ENCODE measurements at places on chromosomes 3 and 15.

DNA sequence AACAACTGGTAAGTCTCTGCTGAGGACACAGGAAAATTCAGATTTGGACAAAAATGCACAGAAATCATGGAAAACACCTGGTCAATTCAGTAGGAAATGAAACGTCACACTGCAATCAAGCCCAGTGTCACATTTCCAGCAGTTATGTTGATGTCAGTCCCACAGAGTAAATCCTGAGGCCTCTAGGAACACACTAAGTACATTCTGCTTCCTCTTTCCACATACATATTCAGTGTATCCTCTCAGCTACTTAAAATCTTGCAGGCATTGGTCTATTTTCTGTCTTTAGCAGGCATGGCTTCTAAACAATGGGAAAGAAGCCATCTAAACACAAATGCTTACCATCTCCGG lies 207.8 kb downstream of the PLCL2 start:
- no peak for DNase-seq

DNA sequence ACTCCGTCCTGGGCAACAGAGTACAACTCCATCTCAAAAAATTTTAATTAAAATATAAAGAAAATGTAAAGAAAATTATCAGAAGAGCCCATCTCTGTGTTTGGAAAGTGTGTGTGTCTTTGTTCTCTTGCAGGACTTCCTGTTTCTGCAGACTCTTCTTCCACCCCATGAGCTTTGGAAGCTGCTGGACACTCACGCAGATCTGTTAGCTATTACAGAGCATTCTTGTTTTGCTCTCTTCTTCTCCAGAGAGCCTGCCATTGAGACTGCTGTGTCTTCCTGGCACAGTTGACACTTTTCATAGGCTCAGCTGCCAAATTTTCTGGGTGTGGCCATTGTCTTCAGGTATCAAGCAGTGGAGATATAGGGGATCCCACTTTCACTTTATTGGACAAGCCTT lies 6.0 kb upstream of the CCR8 start:
- DNase-seq = no peak

GRCh38 chr3:13042127-13042701 lies 31.0 kb downstream of the IQSEC1 start:
- DNase-seq = no peak

- no peak for DNase-seq
Observed at GRCh38 chr3:106588739-106589138, 719.9 kb upstream of the CBLB start.

GRCh38 chr3:10404377-10404776 lies 83.5 kb upstream of the SEC13 start:
- DNase-seq = no peak

DNA sequence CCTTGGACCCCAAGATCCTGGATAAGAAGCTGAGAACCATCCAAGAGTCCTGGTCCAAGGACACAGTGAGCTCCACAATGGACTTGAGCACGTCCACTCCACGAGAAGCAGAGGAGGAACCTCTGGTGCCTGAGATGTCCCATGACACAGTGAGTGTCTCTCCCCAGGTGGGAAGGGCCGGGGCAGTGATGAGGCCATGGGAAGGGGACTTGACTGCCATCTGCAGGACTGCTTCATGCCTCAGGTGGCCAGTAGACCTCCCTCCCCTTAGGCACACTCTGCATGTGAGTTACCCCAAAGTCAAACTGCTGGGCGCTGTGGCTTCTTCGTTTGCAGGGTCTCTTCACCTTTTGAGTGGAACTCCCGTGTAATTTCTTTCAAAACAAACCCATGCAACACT lies 59.7 kb downstream of the CCDC33 start:
- DNase-seq = no peak

DNA sequence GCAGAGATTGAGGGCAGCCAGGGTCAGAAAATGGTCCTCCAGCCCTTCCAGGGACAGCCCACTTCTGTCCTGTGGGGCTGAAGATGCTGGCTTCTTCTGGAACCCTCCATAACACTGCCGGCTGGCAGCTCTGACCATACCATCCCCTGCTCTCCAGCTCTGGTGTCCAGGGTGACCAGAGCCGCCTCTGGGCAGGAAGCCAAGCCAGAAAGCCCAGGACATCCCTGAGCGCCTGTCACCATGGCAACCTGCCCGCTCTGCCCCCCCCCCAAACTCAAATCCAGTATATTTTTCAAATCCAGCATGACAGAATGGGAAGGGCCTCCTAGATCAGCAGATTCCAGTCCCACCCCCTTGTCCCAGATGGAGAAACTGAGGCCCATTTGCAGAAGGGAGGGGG lies 420 bp upstream of the TMIE start:
- peak; percentile 66 for DNase-seq

GRCh38 chr15:36798366-36798765 lies 218.9 kb downstream of the CDIN1 start:
- no peak for DNase-seq

DNA sequence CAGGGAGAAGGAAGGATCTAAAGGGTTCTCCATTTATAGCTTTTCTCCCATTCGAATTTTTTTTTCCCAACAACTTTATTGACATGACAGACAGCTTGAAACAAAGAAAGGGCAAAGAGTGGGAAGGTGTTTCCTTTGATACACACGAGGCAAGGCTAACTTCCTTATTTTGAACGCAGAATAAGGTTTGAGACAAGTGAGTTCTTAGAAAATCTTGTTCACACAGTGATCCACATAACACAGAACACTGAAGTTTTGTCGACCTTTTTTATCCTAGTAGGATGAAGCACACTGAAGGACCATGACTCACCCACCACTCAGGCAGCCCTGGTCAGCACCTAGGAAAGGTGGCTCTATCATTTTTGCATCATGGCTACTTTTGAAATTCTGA lies 425.8 kb upstream of the MDFIC2 start:
- DNase-seq = no peak

DNA sequence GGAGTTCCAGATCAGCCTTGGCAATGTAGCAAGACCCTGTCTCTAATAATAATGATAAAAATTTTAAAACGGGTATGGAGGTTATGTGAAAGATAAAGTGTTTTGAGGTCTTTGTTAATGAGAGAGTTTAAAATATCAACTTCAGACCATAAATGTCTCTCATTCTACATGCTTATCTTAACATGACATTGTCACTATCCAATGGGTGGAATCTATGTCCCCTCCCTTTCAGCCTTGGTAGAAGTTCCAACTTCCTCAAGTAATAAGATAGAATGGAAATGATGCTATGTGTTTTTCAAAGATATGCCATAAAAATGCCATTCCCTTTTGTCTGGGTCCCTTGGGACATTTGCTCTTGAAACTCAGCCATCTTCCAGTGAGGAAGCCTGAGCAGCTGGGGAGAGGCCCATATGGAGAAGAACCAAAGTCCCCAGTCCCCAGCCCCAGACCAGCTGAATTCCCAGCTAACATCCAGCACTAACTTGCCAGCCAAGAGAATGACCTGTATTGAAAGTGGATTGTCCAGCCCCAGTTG lies 17.0 kb downstream of the RPSA start:
- DNase-seq = no peak

GRCh38 chr3:156291272-156292123 lies 171.1 kb downstream of the KCNAB1 start:
- DNase-seq = peak; percentile 38

GRCh38 chr3:64799606-64800005 lies 111.8 kb upstream of the ADAMTS9 start:
- no peak for DNase-seq

- no peak for DNase-seq
Observed at GRCh38 chr3:177687291-177687690, 490.0 kb upstream of the TBL1XR1 start.

DNA sequence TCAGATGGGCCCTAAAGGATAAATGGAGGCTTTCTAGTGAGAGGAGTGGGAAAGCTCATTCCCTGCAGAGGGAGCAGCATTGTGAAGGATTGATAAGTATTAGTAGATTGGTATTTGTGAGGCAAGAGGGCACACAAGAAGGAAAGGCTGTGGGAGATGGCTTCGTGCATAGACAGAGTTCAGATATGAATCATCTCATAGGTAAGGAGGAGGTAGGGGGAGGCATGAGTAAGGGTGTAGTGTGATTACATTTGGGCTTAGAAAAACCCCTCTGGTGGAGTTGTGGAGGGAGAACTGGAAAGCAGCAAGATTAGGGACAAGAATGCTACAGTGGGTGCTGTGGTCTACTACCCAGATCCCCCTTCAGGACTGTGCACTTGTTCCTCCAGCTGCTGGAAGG lies 29.6 kb downstream of the ONECUT1 start:
- no peak for DNase-seq

GRCh38 chr3:111307676-111308075 lies 234.3 kb upstream of the CD96 start:
- no peak for DNase-seq

DNA sequence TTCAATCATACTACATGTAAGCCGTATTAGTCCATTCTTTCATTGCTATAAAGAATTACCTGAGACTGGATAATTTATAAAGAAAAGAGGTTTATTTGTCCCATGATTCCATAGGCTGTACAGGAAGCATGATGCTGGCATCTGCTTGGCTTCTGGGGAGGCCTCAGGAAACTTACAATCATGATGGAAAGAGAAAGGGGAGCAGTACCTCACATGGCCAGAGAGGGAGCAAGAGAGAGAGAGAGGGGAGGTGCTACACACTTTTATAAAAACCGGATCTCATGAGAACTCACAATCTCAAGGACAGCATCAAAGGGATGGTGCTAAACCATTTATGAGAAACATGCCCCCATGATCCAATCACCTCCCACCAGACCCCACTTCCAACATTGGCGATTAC lies 14.3 kb upstream of the CLASP2 start:
- no peak for DNase-seq

DNA sequence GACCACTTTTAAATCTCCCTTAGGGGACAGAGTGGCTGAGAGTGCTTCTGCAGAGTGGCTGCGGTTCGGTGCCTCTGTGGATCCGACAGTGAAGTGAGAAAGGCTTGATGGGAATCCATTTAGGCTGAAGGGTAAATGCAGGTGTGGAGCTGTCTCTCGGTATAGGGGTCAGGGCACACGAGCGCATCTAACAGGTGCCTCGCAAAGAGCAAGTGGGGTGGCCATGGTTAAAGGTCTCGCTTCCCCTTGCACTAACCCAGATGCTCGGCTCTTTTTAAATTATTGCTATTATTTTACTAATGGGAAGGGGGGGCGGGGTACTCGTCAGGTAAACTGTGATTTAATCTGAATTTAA lies 598 bp upstream of the GJD2 start:
- no peak for DNase-seq

DNA sequence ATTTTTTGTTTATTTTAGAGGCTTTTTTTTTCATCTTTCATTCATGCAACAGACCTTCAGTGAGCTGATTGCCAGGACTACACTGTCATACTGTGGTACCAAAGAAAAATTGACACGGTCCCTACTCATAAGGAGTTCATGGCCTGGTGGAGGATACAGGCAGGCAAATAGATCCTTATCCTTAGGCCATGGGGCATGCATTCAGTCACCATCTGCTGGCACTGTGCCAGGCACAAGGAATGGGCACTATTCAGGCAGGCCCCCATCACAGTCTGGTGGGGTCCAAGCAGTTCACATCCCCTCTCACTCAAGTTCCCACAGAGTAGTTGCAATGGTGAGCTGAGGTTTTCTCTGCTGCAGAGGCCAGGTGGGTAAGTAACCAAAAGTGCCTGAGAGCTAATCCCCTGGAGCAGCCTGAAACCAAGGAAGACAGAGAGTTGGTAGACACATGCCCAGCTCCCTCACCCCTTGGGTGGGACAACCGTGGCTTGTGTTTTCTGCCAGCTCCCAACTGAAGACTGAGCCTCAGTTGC lies 17.3 kb downstream of the CISH start:
- DNase-seq = no peak

DNA sequence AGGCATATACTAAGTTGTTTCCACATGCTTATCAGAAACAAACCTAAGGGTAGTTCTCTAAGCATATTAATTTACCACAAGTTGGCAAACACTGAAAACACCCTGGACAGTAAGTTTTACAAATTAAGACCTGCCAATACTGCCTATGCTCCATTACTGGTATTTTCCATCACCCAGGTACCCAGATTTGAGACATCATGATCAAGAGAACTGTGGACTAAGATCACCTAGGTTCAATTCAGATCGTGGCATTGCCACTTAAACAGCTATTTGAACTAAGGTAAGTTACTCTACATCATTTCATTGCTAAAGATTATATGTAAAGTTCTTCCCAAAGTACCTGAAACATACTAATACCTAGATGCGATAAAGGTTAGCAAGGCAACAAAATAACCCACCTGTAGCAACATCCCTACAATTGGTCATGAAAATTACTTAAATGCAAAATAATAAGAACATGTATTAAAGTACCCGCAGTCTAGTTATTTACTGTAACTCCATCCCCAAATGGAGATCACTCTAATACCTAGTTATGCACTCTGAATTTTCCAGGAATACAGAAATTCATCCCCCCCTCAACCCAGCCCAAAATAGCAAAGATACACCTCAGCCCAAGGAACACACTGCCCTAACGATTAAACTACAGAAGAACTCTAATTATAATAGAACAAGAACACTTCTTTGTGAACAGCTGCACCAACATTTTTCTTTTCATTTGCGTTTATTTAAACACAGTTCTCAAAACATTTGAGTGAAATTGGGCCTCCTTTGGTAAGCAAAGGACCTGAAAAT lies 21.6 kb downstream of the TRA2B start:
- DNase-seq = no peak

DNA sequence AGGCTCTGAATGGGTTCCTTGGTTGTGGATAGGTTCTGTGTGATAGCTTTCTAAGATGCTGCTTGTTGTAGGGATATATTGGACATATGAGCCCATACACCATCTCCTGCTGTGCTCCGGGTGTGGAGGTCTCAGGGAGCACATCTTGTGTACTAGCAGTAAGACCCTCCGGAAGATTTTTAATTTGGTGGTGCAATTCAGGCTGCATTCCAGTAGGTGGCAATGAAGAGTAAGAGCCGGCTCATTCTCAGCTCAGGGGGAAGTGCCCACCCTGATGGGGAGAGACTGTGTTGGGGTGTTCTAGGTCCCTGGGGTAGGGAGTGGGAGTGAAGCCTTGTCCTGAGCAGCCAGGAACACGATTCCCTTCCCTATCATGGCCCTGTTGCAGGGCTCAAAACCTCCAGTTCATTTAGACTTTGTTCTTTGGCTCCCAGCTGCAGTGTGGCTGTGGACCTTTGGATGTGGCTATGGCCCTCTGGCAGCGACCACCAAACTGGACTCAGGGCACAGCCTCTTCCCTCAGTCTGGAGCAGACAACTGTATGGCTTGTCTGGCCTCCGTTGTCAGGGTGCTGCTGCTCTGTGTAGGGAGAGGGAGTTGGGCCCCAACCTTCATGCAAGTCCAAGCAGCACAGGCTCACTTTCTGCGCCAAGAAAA lies 104.7 kb downstream of the UNC13C start:
- DNase-seq = no peak

- no peak for DNase-seq
Observed at GRCh38 chr15:95051861-95052260, 820.5 kb downstream of the MCTP2 start.

- no peak for DNase-seq
Observed at GRCh38 chr3:153247331-153248330, 85.6 kb downstream of the RAP2B start.
